Stimulated activated CD4-positive, alpha-beta T cell treated with anti-CD3 and anti-CD28 coated beads, Interleukin-1b, Interleukin-23, amount 100 ng/mL, for 48 hours (primary cell): ENCODE measurements at places on chromosomes 6 and 20.
A peak's percentile ranks its signal among the peaks of the same experiment; 100 is the strongest.

DNA sequence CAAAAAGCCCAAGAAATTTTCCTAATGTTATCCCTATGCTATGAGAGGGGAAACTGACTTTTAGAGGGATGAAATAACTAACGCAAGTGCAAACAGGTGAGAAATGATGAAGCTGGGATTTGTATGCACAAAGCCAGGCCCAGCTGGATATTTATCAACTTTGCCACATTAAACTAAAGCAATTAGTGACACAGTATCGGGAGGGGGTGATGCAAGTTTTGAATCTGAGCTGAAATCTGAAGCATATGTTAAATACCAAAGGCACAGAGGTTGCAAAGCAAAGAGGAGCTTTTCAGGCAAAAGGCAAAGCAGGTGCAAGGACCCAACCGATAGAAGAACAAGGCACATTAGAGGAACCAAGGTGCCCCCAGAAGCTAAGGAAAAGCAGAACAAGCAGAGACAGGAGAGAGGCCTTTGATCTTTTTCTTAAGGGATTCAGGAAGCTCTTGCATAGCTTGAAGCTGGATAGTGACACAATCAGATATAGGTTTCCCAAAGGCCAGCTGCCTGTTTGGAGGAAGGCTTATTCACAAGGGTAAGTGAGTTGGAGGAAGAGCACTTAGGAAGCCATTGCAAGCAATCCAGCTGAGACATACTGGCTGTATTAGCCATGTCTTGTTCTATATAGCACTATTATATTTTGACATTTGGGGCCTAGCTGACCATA, 207.5 kb downstream of the HIVEP2 start:
- no peak for DNase-seq

DNA sequence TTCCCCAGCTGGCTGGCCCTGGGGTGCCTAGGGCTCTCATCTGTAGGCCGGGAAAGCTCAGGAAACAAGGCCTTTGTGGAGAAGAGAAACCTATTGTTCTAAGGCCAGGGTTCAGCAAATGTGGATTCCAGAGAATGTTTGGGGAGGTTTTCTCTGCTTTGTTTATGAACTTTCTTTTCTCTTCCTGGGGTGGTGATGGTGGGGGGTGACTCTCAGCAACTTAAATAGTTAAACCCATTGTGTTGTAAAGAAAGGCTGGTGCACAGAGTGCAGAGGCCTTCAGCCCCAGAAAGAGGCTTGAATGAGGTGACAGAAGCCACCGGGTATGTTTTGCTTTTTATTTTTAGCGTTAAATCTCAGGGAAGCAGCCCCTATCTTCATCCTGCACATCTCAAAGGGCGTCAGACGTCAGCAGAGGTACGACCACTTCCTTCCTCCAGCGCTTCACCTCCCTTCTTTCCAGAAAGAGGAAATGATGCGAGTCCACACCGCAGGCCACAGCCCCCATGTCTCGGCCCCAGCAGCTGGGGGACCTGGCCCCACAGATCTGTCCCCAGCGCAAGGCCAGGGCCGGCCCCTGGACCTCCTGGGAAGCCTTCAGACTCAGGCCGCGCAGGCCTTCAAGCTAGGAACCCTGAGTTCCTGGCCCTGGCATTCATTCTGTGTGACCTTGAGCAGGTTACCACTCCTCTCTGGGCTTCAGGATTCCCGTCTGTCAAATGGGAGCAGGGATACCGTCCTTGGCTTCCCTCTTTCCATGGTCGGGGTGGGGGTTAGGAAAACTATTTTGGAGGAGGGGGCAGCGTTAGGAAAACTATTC, 605 bp upstream of the PPP1R16B start:
- DNase-seq: peak; percentile 68

- no peak for DNase-seq
Measured at GRCh38 chr6:39995633-39996032, 61.4 kb upstream of the MOCS1 start.

- DNase-seq: no peak
Measured at GRCh38 chr6:12892151-12892550, 175.6 kb downstream of the PHACTR1 start.

DNA sequence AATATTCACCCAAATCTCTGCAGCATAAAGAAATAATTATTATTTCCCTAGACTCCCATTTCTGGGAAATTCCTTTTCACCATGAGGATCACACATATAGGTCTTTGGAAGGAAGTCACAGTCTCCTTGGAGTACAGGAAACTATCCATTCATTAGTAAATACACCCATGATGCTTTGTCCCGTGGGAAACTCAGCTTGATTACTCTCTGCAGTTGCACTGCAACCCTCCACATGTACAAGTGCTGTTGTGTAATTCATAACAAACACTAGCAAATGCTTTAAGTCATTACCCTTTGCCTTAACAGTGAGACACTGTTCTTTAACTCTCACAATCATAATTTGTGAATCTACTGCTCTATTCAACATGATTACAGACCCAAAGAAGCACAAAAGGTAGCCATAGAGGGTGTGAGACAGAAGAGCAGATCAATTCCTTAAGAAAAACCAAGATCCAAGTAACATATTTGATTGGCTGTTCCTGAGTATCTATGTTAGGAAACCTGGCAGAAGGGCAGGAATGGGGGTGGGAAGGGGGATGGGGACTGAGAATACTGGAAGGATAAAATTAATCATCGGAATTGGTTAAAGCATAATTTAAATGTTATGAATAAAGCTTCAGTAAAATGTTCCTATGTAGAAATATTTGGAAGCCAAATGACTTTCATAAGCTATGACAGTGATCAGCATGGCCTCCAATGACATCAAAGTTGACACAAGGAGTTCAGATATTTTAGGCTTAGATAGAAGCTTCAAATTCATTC, 268.0 kb downstream of the HACE1 start:
- DNase-seq: no peak

DNA sequence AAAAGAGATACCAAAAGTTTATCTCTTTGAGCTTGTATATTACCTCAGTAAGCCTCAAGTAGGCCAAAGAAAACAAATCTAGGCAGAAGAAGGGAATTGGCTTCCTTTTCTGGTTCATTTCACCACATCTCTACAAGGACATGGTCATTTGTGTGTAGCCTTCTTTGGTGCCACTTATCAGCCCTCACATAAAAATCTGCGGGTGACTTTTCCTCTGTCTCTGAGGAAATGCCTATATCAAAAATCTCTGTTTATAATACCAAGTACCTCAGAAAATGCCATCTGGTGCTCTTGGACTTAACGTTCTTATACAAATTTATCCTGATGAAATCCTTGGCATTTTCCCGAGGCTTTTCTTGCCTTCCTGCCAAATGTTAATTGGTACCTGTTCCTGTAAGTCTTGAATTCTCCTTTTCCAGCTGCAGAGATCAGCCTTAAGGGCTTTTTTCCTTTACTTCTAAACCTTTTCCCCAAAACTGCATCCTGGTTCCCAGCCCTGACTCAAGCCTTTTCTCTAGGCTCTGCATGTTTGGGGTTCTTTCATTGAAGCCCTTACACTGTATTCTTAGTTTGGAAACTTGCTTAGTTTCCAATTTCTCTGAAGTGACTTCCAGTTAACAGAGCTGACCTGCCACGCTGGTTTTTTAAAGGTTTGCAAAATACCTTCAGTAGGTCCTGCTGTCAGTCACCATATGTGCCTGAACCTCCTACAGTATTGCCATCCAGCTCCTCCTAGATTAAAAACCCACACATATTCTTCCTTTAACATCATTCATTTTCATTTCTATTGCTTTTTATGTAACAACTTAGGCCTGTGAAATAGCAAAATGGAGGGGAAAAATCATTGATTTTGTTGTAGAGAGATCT, 191.2 kb upstream of the PREP start:
- no peak for DNase-seq

GRCh38 chr6:166541366-166541765, 45.1 kb downstream of the RAMACL start:
- peak; percentile 15 for DNase-seq

DNA sequence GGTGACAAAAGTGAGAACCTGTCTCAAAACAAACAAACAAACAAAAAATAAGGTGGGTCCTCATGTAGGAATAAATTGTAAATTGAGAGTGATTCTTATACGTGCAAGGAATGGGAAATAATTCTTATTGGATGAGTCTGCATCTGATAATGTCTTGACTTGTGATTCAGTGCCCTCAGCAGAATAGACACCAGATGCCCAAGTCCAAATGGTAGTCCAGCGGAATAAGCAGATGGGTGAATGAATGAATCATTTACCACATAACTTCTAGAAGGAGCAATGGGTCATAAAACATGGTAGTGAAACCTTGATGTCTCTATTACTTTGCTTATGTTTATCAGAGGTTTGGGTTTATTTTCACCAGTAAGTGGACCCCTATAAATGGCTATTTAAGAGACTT, 747.7 kb downstream of the PHF3 start:
- DNase-seq: no peak

DNA sequence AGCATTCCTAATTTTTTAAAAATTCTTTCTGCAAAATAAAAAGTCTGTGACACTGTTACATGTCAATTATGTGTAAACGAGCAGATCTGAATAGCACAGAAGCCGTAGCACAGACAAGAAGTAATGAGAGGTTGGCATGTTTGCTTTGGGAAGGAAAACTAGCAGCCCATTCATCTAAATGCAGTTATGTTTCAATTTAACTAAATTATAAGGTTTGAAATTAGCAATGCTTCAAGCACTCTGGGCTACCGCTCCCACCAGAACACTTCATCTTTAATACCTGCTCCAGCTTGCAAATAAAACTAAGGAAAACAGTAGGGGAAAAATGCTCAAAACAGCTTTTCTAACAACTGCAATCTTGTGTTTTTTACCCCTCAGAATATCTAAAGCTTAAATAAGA, 73.9 kb downstream of the PTPRK start:
- no peak for DNase-seq

GRCh38 chr6:158735009-158735408, 84.2 kb downstream of the EZR start:
- DNase-seq: no peak

GRCh38 chr6:125793863-125794262, 3.1 kb downstream of the NCOA7 start:
- DNase-seq: no peak

DNA sequence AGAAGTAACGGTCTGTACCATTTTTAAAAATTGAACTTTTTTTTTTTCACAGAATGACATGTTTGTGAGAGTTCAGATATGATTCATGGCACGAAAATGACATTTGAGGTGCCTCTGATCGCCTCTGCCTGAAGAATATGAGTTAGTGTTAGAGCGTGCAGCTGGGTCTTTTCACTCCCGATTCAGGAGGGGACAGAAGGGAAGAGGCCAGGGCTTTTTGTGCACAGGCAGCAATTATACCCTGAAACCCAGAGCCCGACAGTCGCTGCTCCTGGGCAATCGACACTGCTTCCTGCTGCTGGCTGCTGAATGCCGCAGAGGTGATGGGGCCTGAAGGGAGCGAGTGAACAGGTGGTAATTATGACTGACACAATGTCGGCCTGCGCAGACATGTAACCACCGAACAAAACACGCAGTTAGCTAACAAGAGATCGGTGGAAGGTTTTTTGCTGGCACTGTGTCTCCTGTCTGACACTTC, 652.0 kb upstream of the NOX3 start:
- DNase-seq: no peak

DNA sequence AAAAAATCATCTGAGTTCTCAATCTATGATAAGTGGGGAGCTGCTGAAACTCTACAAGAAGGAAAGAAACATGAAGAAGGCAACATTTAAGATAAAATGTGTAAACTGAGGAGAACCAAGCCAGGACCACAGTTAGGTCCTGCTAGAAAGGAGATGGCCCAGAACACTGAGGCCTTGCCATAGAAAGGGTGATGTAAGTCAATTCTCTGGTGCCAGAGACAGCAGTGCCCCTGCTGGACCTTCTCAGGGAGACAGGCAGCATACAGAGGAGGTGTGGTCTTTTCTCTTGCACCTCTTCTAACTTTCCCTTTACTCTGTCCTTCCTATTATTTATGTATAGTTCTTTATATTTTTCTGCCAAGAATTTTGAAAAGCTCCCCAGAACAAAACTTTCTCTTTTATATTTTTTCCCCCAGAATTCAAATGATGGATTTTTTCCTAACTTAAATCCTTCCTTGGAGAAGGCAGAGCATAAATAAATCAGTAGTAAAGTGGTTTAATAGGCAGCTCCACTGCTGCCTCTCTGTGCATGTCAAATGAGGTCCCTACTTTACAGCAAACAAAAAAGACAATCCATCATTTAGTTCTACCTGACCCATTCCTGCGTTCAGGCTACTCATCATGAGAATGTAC, 9.0 kb downstream of the UQCC2 start:
- DNase-seq: no peak

DNA sequence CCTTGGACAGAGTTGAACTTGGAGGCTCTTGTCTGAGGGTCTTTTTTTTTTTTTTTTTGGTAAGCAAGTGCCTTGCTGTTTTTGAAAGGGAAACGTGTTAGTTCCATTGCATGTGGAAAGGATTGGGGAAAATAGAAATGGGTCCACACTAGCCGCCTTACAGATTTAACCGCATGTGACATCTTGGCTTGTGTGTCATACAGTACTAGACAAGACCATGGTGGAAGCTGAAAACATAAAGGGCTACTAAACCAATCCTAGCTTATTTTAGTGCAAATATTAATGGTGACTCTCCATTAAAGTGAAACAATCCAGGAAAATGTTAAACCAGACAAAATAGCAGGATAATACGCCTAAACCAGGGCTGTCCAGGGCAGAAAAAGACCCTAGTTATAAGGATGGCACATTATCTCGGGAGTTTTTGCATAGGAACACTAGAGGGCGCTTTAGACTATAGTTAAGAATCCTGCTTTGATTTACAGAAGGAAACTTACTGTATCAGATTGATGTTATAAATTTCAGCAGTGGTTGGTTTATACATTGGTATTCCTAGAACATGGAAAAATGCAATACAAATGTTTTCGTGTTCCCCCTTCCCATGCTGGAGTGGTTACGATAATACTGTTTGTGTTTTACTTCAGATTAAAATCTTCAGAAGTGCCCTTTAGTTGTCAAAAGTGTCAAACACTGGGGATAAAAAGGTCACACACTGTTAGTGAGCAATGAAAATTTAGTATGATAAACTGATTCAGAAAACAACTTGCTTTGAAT, 59.8 kb upstream of the DEK start:
- no peak for DNase-seq

DNA sequence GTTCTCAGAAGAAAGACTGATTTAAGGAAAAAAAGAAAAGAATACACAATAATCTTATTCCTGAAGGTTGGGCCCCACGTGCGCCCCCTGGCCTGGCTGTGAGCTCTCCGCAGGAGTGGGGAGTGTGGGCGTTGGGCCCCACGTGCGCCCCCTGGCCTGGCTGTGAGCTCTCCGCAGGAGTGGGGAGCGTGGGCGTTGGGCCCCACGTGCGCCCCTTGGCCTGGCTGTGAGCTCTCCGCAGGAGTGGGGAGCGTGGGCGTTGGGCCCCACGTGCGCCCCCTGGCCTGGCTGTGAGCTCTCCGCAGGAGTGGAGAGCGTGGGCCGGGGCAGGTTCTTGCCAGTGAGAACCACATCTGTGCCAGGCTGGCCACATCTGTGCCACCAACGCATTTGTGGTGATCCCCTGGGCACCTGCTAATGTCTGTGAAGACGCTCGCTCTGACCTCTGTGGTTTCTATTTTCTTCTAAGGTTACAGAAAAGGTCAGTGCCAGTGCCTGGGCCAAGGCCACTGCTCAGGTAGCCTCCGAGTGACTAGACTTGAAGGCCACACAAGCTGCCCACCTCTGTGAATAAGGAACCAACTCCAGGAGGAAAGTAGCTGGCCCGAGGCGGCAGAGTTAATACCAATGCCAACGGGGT, 41.0 kb downstream of the WDR27 start:
- DNase-seq: no peak

GRCh38 chr6:64404396-64404795, 768.8 kb downstream of the PHF3 start:
- no peak for DNase-seq
